Stimulated activated CD4-positive, alpha-beta T cell treated with anti-CD3 and anti-CD28 coated beads, Interleukin-4, amount 100 ng/mL, for 48 hours (primary cell): ENCODE measurements at places on chromosomes 4 and X.

DNA sequence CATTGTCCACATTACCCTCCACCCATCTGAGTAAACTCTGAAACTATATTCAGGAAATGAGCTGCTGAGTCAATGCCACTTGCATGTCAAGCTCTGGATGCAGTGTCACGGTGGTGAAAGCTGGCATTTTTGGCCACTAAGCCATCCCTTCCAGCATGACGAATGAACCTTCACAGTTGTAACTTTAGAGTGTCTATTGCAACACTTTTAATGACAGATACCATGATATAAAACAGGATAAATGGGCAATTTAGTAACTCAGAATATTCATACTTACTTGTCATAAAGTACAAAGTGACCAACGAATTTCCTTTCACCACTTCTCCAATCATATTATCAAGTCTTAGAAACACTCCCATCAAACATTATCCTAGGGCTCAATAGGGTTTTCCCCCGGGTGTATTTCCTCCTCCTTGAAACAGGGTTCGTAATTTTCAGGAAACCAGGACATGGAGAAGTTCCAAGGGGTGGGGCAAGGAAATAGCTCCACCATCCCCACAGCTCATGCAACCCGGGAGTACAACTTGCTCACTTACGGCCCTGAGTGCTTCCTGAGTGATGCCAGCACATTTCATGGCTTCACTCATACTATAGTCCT, 73.1 kb downstream of the MTHFD2L start:
- DNase-seq, result no peak

DNA sequence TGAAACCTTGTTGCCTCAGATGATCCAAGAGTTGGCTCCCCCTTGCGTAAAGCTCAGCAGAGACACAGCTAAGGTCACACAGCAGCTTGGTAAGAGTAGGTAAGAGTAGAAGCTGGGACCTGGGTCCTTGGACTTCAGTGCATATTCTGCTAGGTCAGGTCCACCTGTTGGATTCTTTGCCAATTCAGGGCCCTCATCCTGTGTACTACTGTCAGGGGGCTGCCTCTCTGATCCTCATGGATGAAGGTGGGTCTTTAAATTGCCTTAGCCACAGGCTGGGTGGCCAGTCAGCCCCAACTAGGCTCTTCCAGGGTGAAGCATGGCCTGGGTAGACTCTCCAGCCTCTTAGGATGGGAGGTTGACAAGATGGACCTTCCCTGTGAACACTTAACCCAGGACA, 155.8 kb downstream of the AMMECR1 start:
- DNase-seq, result no peak

GRCh38 chr4:14313757-14314156, 686.2 kb upstream of the BOD1L1 start:
- no peak for DNase-seq

- DNase-seq, result no peak
Measured at GRCh38 chr4:188603646-188604045, 464.4 kb downstream of the TRIML1 start.

- no peak for DNase-seq
Measured at GRCh38 chr4:98510757-98511517, 147.5 kb downstream of the TSPAN5 start.

DNA sequence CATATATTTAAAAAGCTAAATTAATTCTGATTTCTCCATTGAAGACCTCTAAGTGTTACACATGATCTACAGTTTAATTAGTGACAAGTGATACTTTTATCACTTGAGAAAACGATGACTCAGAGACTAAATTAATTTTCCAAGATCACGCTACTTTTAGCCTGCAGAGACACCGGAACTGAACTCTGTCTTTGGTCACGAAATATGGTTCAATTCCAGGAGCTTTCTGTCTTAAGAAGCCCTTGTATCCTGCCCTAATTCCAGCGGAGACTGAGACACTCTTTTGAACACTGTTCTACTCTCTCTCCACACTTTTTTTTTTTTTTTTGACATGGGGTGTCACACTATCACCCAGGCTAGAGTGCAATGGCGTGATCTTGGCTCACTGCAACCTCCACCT, 63.6 kb downstream of the IRF2 start:
- DNase-seq, result no peak

DNA sequence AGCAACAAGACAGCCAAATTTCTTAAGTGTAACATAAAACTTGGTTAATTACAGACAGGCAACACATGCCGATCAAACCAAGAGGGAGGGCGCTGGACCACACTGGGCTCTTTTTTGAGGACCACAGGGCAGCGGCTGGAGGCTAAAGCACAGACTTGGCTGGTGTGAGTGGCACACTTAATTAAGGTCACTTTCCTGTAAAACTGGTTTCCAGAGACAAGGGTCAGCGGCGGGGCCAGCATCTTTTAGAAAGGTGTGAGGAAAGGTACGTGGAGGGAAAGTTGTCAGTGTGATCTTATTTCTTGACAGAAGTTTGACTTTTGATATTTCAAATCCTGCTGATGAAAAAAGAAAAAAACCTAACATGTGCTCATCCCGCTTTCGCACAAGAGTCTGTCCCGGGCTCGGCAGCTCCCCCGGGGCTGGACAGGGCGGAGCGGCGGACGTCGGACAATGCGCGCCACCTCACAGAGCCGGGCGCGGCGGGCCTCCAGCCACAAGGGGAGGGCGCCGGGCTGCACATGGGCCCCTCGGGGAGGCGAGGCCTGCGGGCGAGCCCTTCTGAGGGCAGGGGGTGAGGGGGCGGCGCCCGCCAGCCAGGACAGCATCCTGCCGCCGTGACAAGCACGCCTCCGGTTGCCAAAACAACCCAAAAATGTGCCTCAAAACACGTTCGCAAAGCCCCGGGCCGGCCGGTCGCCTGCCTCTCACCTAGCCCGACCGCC, 660 bp upstream of the HSPA4L start:
- DNase-seq, result no peak

DNA sequence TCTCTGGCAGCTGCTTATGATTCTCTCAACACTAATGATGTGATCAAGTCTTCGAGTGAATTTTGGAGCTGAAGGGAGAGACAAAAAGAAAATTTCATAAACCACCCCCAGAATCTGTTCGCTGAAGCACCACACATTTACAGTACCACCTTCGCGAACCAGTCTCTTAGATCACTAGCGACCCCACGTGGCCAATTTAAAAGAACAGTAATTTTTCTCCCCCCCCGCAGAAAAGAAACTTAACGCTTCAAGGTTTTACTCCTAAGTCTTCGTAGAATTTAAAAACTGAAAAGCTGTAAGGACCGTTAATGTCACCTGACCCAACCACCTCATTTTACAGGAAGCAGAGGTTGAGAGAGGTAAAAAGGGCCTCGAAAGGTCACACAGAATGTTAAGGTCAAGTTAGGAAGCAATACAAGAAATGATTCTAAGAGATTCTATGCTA, 187.5 kb downstream of the QDPR start:
- DNase-seq, result peak; percentile 38

DNA sequence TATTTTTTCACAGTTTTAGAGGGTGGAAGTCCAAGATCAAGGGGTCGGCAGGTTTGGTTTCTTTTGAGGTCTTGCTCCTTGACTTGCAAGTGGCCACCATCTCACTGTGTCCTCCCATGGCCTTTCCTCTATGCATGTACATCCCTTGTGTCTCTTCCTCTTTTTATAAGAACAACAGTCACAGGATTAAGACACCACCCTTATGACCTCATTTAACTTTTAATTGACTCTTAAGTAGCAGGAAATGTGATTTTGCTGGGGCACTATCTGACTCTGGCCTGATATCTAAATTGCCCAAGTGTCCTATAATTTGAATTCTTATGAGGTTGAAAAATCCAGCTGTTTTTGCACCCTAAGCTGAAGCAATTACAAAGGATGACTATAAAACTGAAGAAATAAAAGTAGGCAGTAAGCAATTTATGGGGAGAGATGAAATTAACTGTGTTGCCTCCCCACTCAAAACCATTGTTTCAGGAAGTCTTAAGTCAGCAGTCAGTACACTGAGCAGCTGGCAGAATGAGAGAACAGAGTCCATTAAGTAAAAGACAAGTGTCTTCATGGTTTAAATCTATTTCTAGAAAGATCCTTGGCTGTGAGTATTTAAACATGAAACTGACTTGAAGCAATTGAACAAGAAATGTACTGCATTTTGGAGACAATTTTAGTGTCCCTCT, 601.3 kb downstream of the SPRY1 start:
- no peak for DNase-seq

DNA sequence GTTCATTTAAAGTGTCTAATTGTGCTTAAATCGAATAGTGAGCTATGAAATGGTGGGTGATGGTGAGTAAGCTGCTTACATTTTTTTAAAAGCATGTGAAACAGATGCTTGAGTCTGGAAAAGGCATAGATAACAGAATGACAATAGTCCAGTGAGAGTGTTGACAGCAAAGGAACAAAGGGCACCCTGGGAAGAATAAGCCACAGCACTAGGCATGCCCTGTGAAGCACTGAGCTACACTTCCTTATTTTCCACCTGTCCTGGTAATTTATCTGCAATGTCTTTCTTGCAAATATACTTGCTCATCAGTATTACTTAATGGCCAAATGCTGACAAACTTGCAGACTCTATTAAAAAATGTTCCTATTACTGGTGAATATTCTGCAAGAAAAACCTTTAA, 168.7 kb downstream of the PRDM5 start:
- no peak for DNase-seq

DNA sequence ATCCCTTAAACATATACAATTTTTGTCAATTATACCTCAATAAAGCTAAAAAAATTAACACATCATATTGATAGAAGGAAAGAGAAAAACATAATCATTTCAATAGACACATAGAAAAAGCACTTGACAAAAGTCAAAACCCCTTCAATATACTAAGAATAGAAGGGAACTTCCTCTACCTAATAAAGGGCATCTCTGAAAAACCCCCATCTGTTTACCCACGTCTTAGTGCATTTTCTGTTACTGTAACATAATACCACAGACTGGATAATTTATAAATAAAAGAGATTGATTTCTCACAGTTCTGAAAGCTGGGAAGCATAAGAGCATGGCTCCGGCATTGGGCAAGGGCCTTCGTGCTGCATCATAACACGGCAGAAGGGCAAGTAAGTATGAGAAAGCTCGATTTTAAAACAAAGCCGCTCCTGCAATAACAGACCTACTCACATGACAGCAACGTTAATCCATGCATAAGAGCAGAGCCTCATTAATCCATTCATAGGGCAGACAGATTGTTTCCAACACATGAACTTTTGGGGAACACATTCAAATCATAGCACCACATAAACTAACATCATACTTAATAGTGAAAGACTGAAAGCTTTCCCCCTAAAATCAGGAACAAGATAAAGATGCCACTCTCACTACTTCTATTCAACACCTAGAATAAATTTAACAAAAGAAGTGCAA, 15.7 kb downstream of the STEEP1 start:
- no peak for DNase-seq

DNA sequence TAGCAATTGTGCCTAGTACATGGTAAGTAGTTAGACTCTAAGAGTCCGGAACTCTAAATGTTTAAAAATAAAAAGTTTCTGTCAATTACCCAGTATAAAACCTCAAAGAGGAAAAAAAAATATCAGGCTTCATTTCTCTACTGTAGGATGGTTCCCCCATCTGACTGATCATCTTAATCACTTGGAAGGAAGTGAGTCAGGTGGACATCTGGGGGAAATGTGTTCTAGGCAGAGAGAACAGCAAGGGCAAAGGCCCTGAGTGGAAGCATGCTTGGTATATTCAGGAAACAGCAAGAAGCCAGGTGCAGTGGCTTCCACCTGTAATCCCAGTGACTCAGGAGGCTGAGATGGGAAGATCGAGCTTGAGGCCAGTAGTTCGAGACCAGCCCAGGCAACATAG, 2.9 kb upstream of the EIF1AX start:
- DNase-seq, result no peak

DNA sequence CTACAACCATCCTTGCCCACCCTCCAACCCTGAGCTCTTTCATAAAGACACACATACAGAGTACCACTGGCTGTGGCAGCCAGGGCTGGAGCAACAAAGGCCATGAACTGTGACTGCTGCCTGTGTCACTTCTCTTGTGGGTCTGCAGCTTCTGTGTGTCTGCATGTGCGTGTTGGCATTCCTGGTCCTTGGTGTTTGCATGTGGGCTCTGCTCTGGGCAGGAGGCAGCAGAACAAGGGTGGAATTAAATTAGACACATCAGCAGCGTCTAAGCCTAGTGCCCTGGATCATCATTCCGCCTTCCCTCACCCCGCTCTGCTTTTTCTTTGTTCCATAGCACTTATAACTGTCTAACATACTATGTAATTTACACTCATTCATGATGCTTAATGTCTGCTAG, 157.7 kb downstream of the MGST2 start:
- DNase-seq, result no peak

GRCh38 chr4:47801481-47802002, 36.3 kb downstream of the CORIN start:
- DNase-seq, result no peak

GRCh38 chr4:82984459-82984858, 26.2 kb downstream of the LIN54 start:
- peak; percentile 7 for DNase-seq

GRCh38 chr4:6200011-6200921, at the start of gene JAKMIP1:
JAKMIP1 (minus strand) TSS chr4:6200549; CDS start chr4:6112850, 87,699 bp downstream.
- DNase-seq, result peak; percentile 83

DNA sequence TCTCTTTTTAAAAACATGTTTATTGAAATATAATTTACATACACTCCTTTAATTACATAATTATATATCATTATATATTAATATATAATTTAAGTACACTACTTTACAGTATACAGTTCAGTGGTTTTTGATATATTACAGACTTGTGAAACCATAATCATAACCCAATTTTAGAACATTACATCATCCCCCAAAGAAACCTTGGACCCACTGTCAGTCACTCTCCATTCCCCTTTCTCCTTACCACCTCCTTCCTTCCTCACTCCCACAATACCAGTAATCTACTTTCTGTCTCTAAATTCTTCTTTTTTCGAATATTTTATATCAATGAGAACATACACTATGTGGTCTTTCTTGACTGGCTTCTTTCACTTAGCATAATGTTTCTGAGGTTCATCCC, 17.9 kb upstream of the EXOSC9 start:
- no peak for DNase-seq

DNA sequence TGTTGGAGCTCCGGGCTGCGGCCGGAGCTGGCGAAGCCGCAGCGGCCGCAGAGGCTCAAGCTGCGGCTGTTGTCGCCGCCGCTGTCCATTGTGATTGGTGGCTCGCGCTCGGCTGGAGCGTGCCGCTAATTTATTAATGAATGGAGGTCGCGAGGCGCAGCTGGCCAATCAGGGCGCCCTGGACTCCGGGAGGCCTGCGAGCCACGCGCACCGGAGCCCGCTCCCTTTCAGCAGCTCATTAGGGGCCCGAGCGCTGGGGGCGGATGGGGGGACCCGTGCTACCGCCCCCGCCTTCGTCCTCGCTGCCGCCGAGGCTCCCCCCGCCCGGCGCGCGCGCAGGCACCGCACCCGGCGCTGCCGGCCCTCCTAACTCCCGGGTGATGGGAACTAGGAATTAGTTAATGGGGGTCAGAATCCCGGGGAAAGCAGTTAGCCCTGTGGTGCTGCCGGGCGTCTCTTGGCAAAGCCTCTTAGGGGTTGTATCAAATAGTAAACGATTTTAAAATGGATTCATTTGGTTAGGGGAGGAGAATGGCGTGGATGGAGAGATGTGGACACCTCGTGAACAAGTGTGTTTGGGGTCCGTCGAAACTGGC, 589 bp upstream of the NEUROG2 start:
- DNase-seq, result no peak

GRCh38 chr4:152972821-152973628, 36.9 kb downstream of the FHDC1 start:
- no peak for DNase-seq
